ENCODE measurements at places on chromosomes 2 and 18.
A peak's percentile ranks its signal among the peaks of the same experiment; 100 is the strongest.

GRCh38 chr2:182554950-182555349 lies 128.1 kb upstream of the PDE1A start:
- no peak for DNase-seq

DNA sequence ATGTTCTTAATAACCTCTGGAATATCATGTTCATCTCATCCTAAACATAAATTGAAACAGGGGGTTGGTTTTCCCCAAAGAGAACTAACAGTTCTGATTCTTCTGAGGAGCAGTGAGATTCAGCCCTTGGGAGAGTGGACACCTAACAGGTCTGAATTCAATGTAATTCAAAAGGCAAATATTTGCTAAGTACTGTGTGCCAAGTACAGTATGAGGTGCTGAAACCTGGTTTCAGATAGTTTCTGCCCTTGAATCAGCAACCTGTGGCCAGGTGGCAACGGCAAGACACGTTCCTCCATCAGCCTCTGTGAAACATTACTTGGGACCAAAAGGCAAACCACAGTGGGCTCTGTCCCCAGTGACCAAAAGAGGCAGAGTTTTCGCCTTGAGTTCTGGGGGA lies 1.3 kb downstream of the LRRC30 start:
- DNase-seq, result no peak

DNA sequence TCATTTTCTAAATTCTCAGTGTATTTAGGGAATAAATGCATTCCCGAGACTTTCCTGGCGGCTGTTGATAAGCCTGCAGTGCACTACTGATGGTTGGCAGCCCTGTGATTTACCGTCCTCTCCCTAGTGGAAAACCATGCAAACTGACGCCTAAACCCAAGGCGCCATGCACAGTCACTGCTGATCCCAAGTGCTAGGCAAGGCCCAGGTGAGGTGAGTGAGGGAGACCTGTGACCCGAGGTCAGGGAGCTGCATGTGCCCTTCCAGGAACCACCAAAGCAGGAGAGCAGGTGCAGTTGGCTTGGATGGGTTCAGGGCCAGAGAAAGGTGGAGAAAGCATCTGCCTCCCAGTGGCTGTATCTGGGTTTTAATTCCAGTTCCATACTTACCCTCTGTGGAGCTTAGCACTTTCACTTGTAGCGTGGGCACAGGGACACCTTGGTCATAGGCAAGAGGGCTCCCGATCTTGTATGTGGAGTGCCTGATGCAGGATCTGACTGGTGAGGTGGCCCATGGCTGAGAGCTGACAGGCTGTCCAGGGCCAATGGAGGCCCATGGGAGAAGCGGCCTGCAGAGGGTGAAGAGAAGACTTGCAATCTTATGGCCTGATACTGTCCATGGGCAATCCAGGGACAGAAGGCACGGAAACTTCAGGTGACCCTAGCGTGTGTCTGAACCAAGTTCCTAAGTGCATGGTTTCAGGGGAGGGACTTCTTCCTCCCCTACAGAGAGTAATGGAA lies 131.3 kb downstream of the SH3RF3 start:
- no peak for DNase-seq

DNA sequence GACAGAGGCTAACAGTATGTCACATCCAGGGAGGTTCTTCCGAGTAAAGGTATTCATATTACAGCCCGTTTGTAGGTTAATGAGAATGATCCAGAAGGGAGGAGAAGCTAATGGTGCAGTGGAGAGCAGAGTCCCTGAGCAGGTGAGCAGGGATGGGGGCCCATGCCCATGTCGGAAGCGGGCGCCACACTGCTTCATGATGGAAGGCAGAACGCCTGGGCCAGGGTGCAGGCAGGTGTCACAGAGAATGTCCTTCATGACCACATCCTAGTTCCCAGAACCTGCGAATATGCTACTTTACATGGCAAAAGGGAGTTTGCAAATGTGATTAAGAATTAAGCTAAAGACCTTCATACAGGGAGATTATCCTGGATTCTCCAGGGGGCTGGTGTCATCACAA lies 4.0 kb downstream of the HES6 start:
- no peak for DNase-seq

DNA sequence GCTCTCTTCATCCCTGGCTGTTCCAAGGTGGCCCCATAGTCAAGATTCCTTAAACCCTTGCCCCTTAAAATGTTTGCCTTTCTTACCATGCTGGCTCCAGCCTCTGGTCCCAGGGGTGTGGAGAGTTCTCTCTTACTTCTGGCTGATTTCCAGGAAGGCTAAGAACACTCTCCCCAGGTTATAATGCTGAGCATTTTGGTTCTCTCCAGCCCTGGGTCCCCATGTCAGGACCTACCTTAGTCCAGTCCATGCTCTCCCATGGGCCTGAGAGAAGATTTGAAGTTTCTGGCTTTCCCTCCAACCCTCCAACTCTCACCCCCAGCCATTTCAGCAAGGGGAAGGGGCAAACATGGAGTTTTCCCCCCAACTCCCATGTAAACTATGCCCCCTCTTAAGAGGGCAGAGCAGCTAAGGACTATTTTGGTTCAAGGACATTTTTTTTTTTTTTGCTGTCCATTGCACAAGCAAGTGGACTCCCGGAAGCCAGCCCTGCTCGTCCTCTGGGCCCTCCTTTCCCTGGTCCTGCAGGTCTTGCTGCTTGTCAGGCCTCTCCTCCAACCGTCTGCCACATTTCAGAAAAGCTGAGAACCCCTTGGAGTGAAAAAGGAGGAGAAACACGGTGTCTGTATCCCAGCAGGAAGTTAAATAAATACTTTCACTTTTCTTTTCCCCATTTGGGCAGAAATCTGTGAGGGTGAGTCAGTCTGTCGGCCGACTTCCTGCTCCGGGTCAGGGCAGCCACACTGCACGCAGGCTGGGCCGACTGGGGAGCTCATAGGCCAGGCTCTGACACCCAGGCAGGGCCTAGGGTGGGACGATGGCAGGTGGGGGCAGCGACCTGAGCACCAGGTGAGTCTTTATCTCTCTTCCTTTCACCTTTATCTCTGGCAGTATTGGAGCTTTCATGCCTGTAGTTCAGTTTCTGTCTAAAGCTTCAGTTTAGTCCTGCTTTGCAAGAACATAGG lies at the start of gene SP140L:
Gene SP140L (plus strand): TSS at position 741 of the 965 bp plus-strand sequence. CDS start 77 bp downstream, at position 818.
- peak; percentile 64 for DNase-seq

- DNase-seq, result no peak
Measured at GRCh38 chr2:212736385-212736726, 197.8 kb upstream of the ERBB4 start.

GRCh38 chr2:53407363-53408080 lies 360.1 kb upstream of the CHAC2 start:
- DNase-seq, result no peak

GRCh38 chr2:144595686-144596072 lies 75.8 kb upstream of the ZEB2 start:
- no peak for DNase-seq

DNA sequence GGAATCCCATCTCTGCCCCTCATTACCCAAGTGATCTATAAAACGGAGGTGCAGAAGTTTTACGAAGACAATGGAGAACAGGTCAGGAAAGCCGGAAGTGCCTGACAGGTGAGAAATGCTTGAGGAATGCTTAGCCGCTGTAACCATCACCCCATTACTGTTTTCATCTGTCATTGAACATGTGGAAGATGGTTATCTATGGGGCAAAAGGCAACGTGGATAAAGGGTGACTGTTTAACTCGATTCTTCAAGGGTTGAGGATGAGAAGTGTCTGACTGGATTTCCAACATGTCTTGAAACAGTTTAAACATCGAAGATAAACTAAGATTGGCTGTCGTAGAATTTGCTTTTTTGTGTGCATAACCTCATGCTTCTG lies 17.3 kb downstream of the HK2 start:
- peak; percentile 40 for DNase-seq
